SJCRH30 (cell line): ENCODE measurements at places on chromosomes 6 and 20. TPM values are rescaled to one million over a fixed set of nuclear protein-coding genes. Genes with fewer than 3 reads are reported as not detected.
A peak's percentile ranks its signal among the peaks of the same experiment; 100 is the strongest.

- DNase-seq = peak; percentile 84
Observed at GRCh38 chr20:33079259-33079658, at the start of gene BPIFB4. Gene BPIFB4, plus strand, starts transcription at chr20:33079643. Its CDS starts 1,884 bp downstream, at chr20:33081527.

DNA sequence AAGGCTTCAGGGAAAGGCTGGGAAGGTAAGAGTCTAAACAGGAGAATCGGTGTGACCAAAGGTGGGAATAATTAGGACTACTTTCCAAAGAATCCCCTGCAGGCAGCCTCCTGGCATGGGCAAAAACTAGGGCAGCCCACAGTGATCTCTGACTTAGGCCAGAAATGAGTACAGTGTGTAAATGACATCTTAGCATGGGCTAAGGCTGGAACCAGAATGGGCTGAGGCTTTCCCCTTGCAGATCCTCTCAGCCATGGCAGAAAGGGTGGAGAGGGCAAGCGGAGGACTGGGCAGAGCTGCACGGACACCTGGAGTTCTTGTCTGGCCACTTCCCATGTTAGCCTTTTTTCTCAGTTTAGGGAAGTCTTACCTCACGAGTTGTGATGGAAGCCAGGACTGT is 69.9 kb upstream of the FOXQ1 start:
- no peak for DNase-seq

The EYA4 gene
- 36.8 and 44.5 TPM in 2 replicates for total RNA-seq

GRCh38 chr20:14418376-14418775 is 81.0 kb upstream of the FLRT3 start:
- no peak for DNase-seq

DNA sequence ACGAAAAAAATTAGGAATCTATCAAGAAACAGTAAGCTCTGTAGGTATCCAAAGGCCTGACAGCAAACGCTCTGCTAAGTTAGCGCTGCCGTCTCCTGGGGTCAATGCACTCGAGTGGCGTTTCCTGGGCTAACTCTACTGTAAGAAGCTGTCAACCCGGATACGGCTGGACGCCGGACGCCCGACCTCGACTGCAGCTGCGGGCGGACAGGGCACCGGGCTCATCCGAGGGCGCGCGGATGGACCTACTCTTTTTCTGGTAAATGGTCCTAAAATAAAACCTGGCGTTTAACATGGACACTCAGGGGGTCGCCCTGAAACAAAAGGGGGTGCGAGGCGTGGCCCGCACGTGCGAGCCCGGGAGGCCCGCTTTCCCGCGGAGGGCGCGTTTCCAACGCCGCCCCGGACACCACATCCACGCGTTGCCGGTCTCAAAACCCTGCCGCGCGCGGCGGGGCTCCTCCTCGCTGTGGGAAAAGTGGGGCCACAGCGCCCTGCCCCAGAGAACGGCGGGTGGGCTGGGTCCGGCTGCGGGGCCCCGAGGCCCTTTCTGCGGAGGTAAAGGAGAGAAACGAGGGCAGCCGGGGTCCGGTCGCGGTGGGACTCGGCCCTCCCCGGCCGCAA is 537 bp downstream of the TCP1 start:
- peak; percentile 39 for DNase-seq

The COL9A3 gene
- total RNA-seq = 2.0 and 2.1 TPM in 2 replicates

DNA sequence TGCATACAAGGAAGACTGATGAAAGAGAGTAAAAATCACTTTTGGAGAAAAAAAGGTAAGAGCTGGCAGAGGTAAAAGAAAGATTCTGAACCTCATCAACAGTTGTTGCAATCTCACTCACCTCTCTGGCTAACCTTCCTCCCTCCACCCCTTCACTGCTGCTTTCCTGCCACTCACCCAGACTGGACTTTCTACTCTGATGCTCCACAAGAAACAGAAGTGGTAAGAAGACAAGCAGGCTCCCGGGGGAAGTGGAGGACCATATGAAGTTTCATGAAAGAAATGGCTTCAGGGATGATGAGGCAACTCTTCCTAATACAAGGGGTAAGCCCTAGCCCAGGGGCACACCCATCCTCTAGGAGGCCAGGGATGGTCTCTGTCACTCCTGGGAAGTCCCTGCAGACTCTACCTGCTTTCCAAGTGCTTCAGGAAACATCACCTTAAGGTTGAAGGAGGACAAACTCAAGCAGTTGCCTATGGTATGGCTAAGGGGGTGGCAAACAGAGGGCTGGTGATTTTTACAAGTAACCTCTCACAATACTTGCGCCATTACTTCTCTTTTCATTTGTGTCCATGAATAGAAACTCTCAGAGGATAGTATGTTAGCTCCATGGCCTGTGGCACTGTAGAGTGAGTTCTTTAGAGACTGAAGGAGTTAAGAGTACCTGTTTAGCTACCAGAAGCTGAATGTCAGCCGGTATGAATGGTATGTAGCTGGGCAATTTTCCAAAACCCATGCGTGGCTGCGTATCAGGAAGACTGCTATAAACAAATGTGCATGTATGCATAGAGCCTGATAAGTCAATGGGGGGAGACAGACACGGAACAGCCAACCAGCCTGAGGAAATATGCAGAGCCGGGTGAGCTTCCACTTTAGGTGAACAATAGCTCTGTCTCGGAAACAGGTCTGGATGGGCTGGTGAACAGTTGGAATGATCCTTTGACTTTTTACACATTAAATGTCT is 112.0 kb downstream of the BACH2 start:
- DNase-seq = peak; percentile 61

The DBNDD2 gene
- total RNA-seq = 5.2 and 8.1 TPM in 2 replicates

DNA sequence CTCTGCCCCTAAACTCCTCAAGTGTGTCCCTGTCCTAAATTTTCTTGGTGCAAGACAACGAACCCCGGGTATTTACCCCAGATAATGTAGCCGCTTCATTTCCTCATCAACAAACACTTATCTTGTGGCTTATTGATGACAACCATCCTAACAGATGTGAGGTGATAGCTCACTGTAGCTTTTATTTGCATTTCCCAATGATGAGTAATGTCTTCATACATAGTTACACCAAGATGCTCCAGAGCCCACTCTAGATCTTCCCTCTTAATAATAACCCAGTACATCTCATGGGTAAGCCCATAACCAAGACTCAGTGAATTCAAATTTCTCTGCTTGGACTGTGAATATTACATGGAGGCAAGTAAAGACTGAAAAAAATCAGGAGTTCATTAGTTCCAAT is 48.2 kb upstream of the BEND6 start:
- no peak for DNase-seq

GRCh38 chr20:46108435-46108841 is 9.7 kb upstream of the CD40 start:
- no peak for DNase-seq

The STMND1 gene
- total RNA-seq = not detected in 2 replicates

DNA sequence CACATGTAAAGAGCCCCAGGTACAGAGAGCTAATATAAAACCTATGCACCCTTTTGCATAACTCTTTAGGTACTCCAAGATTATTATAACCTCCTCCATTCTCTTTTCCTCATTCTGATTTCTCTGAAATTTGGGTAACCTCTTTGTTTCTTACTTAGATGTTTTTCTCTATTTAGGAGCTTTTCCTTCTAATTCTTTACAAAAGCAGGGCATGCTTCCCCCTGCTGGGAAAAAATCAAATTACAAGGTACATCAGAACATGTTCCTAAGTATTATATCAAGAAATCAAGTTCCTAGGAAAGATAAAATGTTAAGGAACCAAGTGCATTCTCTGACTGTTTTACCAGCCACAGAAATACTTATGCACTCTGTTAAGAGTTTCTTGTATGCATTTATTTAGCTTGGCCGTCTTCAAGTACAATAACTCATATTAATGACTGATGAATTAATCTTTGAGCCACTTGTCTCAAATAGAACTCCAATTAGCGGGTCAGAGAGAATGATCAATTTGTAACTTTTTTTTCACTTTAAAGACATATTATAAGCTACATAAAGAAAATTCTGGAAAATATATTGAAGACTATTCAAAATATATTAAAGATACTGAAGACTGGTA is 2.1 kb downstream of the KHDRBS2 start:
- peak; percentile 49 for DNase-seq

The ADAM33 gene
- total RNA-seq = not detected in 2 replicates

DNA sequence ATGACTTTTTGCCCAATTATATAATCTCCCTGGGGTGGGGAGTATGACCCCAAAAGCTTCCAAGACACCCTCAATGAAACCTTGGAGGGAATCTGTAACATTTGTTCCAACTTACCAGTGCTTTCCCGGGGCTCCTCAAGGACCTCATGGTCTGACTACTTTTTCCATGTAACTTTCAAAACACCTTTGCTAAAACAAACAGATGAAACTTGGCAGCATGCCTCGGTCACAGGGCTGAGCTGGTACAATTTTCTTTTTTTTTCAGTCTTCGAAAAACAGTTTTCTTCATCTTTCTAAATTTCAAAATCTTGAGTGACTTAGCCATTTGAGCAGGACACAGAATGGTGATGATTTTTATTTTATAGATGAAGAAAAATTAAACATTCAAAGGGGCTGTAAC is 241.2 kb downstream of the BMP7 start:
- no peak for DNase-seq

GRCh38 chr6:153108315-153108714 is 22.8 kb downstream of the RGS17 start:
- no peak for DNase-seq

The LGSN gene
- total RNA-seq = not detected in 2 replicates

The SYCP2 gene
- 0.75 TPM in 1 of 2 replicates, not detected in the other for total RNA-seq

The PAX1 gene
- not detected in 2 replicates for total RNA-seq

DNA sequence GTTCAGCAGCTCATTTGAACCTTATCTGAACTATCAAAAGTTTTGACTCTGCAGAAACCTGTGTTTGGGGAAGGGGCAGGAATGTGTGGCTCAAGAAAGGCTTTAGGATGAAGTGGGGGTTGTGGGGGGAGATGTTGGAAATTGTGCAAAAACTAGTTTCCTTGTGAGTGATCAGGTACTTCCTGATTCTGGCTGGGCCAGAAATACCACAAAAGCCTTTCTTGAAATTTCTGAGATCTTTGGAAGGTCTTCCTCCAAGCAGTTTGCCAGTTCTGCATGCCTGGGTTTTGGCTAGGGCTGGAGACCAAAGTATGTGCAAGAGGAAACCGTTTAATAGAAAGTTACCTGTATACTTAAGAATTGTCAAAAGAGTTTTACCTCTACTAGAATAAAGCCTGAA is 116.6 kb downstream of the BMP2 start:
- DNase-seq = no peak

- peak; percentile 87 for DNase-seq
Observed at GRCh38 chr20:62320581-62321354, 18.0 kb downstream of the ADRM1 start.
